ENCODE measurements at places on chromosomes 7 and 10.

DNA sequence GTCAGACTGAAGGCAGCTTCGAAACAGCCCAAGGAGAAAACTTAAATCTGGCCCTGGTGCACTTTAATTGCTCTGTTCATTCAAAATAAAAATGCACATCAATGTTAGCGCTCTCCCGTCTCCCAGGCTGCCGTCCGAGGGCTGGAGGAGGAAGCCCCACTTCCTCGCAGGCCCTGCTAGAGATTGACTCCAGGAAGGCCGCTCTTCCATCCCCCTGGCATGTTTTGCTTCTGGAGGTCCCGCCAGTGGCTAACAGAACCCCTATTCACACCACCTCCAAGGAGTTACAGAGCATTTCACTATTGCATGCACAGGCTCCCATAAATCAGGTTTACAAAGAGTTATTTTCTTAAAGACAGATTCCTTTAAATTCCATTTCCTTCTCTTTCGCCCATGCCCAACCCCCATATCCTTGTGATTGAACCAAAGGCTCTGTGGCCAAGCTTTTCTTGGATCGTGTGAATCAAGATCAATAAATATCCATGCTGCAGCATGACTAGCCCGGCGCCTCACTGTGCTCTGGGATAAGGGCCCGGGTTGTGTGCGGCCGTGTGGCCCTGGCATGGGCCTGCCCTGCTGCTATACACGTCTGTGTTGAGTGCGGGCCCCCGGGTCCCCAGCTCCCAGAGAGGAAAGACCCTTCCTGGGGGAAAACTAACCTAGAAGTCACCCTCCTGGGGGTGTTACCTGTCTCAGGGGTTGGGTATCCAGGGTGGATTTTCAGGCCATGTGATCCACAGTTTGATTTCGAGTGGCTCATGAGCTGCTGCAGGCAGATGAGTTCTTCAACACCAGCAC, 118.7 kb upstream of the GDF10 start:
- no peak for DNase-seq

DNA sequence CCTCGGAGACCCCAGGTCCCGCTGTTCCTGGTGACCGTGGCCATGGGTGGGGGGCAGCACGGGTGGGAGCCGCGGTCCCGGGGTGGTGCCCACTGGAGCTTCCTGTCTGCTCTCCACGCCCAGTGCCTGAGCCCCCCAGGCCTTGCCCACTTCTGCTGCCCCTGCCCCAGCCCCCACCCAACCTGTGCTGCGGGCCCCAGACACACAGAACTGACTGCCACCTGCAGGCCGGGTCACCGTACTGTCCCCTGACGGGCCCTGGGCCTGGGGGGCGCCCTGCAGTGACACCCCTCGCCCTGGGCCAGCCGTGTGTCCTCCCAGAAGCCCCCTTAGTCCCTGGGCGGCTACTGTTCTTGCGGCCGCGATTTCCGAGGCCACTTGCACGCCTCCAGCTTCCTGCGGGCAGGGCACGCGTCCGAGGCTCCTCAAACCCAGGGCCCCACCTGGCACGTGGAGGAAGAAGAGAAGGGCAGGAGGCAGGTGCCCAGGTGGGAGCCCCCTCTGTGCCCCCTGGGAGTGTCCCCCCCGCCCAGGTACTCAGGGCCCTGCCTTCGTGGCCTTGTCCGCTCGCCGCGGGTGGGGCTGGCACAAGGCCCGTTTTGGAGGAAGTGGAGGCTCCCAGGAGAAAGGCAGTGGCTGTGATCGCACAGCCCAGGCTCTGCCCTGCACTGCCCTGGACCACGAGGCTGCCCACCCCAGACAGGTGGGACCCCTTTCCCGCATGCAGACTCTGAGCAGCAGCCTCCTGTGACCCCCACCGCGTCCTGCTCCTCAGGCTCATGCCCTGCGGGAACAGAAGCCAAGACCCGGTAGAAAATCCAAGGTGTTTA, 10.4 kb downstream of the TMEM184A start:
- DNase-seq, result no peak

DNA sequence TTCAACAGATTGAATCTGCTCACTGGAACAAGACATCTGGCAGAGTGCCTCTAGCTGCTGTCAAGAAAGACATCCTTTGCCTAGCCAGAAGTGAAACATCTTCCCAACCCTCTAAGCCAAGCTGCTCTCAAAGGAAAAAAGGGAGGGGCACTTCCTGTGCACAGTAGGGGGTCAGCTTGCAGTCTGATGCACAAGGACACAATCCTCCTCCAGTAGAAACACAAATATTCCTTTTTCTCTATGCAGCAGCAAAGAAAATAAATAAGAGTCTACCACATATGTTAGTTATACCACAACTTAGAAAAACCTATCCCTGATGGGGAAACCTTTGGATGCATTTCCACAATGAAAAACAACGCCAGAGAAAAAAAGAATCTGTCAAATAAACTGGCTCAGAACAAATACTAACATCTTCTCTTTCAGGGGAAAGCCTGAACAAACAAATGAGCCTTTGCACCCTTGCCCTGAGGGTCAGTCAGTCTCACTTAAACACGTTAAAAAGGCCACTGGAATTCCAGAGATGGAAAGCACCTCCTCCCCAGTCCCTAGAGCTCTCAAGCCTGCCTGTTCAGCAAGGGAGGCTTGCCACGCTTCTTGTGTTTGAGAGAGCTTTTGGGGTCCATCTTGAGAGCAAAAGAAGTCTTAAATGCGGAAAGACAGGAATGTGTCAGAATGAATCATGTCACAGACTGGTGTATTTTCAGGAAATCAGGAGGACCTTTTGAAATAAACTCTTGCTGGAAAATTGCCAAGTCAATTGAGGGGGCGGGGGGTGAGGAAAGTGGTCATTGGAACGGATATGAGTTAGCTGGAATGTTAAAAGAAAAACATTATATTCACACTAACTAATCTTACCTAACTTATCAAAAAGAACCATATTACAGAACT, 7.5 kb downstream of the LAMB1 start:
- DNase-seq, result peak; percentile 47

- DNase-seq, result no peak
Observed at GRCh38 chr10:52649511-52649910, 123.1 kb downstream of the MBL2 start.

DNA sequence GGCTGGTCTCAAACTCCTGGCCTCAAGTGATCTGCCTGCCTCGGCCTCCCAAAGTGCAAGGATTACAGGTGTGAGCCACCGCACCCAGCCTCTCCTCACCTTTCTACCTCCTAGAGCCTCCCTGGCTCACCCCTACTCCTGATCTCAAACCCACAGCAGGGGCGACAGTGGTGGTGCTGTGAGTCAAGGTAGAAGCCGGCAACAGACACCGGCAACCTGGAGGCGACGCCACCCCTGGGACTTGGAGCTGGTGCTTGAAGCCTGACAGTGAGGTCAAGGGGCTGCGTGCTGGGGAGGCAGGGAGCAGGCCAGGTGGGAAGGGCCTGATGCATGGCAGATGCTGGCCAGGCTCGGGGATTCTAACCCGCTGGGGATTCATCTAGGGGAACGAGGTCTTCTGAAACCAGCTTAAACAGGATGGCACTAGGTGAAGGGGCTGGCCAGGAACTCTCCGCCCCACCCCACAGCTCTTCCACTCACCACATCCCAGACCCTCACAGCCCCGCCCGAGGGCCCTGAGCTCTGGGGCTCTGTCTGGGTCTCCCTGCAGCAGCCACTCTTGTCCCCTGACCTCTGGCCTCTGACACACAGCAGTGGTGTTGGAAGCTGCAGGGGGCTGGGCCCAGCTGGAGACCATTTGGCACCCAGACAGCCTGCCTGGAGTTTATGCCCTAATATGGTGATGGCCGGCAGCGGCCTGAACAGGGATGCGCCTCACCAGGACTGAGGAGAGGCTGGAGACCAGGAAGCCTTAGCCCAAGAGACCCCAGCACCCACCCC, 16.4 kb downstream of the KCNH2 start:
- DNase-seq, result no peak

DNA sequence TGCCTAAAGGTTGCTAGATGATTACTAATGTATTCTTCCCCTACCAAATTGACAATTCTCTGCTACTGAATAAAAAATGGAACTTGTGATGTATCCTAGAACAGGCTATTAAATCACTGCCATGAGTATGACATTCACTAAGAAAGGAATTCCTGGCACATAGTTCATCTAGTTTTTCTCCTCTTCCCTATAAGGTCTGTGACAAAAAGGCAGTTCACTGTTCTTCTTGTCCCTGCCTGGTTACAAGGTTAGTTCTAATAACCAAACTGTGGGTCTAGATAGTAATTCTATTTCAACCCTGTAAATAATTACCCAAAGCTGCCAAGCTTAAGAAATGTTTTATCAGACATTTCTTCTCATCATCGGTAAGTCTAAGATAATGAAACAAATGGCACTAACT, 245.6 kb downstream of the BICC1 start:
- DNase-seq, result no peak

GRCh38 chr10:119306514-119306951, 99.2 kb downstream of the GRK5 start:
- no peak for DNase-seq

DNA sequence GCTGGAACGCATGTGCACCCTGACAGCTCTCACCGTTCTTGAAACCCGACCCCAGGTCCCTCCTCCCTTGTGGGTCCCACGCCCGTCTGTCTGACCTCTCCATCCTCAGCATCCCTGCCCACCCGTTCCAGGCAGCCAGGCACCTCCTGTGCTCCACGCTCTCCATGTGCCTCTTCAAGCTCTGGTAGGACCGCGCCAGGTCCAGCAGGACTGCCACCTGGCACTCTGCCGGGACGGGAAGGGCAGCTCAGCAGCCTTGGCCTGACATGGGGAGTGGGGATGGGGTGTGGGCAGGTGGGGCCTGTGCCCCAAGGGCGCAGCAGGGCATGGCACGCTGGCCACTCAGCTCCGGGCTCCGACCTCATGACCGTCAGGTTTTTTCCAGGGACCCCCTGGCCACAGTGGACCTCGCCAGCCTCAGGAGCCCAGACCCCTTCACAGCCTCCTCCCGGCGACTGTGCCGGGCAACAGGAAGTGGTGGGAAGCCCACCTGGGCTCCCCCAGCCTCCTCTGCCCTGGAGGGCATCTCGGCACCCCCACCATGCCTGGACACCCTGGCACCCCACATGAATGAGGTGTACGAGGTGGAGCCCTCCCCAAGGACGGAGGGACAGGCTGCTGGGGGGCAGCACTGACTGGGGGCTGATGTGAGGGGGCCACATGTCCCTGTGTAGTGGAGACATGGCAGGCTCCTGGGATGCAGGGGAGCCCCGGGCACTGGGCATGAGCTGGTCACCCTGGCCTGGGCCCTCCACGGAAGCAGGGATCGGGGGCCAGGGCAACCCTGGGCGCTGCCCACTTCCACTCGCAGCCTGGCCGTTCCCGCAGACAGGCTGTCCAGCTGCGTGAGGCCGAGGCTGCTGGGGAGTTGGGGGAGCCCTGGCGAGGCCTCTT, 25.1 kb upstream of the NKX6-2 start:
- DNase-seq, result no peak

DNA sequence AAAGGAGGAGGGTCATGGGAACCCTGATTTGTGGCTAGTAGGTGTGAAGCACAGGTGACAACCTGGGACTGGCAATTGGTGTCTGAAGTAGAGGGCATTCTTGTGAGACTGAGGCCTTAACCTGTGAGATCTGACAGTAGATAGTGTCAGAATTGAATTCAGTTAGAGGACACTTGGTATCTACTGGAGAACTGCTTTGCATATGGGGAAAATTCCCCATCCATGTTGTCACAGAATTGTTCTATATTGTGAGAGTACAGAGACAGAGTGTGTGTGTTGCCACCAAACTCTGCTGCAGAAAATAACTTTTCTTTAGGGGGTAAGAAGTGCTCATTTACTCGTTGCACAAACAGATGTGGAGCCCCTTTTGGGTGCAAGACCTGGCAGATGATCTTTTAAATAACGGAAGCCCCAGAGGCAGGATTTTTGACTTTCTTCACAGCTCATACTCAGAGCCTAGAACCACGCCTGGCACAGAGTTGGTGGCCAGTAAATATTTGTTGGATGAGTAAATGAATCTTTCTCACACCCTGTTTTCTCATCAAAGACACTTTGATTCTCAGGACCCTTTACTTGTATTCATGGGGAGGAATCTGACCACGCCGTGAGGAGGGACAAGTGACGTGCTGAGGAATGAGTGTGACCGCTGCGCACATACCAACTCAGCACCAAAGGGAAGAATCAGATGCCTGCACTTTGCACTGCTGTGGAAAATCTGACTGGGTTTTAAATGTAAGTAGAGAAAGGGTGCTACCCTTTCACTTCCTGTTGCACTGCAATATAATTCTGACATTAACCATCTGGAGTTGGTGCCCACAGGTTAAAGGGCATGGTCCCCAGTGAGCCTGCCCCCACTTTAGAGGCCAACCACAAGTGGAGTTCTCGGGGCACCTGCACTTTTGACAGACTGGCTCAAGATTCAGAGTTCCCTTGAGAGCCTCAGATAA, 39.2 kb upstream of the SDHAF3 start:
- DNase-seq, result no peak

- DNase-seq, result no peak
Observed at GRCh38 chr10:109451879-109452278, 471.4 kb downstream of the XPNPEP1 start.

- DNase-seq, result no peak
Observed at GRCh38 chr7:27193335-27194001, 6.4 kb downstream of the HOXA13 start.

- no peak for DNase-seq
Observed at GRCh38 chr7:88090671-88091070, 129.2 kb downstream of the SRI start.

DNA sequence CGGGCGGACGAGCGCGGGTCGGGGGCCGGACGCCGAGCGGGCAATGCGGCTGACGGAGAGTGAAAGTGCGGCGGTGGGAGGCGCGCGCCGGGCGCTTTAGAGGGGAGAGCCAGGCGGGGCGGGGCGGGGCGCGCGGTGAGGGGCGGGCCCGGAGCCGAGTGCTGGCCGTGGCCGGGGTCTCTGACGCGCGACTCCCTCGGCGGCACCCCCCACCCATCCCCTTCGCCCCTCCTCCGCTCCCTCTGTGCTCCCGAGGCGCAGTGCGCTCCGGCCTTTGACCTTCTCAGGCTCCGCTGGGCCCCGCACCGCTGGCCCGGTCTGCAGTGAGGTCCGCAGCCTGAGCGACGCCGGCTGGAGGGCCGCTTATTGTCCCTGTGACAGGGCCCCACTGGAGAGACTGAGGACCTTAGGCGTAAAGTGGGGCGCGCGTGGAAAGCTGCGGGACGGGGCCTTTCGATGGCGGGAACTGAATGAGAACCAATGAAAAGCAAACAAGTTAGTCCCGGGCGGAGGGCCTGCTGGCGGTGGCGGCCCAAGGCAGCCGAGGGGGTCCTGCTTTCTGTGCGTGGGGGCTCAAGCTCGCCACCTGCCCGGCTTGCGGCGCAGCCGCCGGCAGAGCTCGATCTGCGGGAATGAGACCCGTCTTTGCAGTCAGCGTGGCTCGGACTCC, at the start of gene CXCL12:
Gene CXCL12 (minus strand): TSS at position 72 of the 670 bp plus-strand sequence. CDS start 92 bp downstream, outside the sequence.
- DNase-seq, result no peak

GRCh38 chr10:29698773-29699490, 64.2 kb upstream of the SVIL start:
- DNase-seq, result no peak
